ENCODE measurements at places on chromosomes 2 and 18.

DNA sequence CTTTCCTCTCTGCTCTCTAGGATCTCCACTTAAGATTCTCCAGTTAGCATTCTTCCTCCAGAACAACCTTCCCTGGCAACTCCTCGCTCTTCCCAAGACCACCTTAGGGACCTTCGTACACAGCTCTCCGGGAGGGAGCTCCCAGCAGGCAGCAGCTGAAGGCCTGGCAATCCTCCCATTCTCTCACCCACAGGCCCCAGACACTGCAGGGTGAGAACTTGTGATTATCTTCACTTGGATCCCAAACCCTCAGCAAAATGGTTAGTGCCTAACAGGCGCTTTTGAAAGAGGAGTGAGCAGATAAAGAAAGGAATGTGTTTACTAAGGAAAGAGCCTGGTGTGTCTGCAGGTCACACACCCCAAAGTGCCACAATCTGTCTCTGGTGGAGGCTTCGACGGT lies 83.8 kb upstream of the SNTG2 start:
- DNase-seq, result no peak

DNA sequence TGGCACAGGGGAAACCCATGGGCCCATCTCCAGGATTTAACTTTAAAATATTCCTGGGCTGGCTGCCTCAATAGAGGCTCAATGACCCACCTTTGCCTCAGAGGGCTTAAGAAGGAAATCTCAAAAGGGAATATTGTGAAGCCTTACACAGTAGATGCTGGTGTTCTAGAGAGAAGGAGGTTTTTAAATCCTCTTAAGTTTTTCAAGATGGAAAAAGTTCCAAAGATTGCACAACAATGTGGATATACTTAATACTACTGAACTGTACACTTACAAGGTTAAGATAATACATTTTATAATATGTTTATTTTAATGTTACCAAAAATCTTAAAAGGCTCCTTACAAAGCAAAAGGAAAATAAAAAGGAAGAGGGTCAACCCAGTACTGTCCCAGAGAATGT lies 54.9 kb upstream of the LCLAT1 start:
- DNase-seq, result no peak

GRCh38 chr18:74450626-74451025 lies 6.5 kb downstream of the DIPK1C start:
- no peak for DNase-seq

DNA sequence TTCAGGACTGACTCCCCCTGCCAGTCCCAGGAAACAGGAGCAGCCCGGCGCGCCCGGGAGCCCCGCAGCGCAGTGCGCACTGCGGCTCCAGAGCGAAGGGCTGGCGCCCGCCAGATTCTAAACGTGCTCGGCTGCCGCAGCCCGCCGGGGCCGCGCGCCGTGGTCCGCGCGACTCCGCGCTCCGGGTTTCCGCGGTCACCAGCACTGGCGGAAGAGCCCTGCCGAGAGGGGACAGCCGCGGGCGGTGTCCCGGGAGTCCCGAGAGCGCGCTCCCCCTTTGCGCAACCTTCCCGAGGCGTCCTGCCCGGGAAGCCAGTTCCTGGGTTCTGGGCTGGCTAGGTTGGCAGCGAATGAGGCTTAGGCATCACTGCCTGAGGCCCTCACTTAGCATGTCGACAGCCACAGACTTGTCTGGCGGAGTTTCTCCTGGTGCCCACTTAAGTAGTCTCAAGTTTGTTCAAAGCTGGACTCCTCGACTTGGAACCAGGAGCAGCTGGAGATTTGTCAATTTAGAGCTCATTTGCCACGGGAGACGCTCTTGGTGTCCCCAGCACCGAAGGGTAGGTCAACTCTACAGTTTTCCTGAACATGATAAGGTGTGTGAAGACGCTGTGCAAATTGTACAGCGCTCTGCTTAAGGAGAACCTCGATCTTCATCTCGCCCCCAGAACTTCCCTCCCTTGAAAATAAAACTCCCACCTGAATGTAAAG lies 1.5 kb upstream of the VSNL1 start:
- no peak for DNase-seq

- no peak for DNase-seq
These were observed 190.8 kb downstream of the TMEM247 start for GRCh38 chr2:46669996-46670793.

DNA sequence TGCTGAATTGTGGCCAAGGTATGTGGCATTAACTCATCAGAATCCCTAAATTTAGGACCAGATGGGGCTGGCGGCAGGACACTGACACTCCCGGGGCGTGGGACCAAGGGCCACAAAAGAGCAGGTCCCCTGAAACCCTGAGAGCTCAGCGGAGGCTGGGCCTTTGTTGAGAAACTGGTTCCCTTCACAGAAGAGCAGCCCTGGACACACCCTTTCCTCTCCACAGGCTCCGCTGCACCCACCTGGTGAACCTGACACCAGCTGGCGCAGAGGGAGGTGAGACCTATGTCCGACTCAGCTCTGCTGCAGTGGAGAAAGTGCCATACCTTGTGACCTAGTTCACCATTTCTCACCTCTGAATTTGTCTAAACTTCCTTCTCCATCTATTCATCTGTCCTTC lies 119.5 kb downstream of the RTP5 start:
- no peak for DNase-seq

DNA sequence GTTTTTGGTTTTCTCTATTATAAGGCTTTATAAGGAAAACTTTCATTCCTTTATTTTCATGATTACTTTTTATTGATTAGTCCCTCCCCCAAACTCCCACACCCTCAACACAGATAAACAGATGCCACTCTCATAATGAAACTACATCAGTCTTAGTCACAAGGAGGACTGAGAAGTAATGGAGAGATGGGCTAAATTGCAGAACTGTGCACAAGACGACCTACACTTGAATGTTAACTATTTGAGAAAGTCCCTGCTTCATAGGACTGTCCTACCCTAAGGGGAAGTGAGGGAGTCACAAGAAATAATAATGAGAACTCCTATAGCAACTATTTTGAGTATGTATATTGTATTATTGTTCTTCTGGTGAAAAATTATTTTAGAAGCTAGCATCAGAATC lies 360.8 kb downstream of the RBM43 start:
- DNase-seq, result no peak

GRCh38 chr2:198168651-198169050 lies 364.3 kb downstream of the PLCL1 start:
- no peak for DNase-seq

DNA sequence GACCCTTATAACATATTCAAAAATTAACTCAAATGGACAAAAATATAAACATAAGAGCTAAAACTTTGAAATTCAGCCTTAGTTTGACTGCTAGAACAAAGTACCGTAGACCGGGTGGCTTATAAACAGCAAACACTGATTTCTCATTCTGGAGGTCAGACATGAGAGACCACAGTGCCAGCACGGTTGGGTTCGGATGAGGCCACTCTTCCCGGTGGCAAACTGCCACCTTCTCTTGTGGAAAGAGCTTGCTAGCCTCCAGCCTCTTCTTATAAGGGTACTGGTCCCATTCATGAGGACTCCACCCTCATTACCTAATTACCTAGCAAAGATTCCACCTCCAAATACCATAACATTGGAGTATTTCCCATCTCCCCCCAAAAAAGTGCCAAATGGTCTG lies 91.3 kb downstream of the FAM210A start:
- DNase-seq, result no peak

DNA sequence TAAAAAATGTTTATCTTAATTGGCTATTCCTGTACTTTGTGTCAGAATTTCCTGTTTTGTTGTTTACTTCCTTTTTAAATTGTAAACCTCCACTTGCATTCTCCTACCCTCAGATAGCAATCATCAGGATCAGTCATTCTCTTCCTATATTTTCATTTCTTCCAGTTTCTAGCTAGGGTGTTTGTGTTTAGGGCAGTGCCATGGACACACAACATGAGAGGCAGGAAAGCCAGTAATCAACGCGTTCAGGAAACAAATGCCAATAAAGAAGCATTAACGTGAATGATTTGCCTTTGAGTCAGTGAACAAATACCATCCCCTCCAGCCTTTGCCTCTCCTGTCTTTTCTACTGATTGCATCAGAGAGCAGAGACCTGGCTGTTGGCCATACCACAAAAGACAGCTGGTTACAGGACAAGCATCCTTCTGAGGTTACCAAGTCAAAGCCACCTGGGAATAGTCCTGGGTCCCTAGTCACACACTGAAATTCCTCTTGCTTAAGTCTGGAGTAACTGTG lies 56.7 kb upstream of the FHL2 start:
- no peak for DNase-seq

DNA sequence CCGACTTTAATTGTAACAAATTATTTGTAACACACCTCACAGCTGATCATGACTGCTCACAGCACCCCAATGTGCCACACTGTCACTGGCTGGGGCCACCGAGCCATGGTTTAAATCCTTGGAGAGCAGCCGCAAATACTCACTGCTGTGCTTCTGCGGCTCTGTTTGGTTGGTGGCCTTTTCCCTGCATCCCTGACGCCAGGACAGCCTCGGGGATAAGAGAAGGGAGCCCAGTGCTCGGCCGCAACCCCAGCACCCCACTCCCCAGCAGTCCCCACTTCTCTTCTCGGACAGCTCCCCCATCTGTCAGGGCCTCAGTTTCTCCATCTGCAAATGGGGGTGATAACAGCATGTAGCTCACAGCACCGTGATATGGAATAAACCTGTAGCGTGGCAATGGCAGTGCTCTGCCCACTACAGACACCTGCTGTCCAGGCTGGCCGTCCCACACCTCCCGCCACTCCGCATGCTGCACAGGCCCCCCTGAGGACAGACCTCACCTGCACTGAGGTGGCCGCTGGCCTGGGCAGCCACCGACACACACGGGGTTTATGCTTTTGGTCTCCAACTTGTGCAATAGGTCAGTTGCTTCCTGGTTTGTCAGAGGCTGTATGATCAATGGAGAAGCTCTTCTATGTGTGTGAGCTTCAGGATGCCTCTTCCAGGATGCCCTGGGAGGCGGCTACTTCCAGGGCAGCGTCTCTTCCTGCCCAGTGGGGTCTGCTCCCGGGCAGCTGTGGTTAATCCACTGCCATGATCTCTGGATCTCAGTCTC lies 87.1 kb downstream of the NDUFA10 start:
- no peak for DNase-seq

DNA sequence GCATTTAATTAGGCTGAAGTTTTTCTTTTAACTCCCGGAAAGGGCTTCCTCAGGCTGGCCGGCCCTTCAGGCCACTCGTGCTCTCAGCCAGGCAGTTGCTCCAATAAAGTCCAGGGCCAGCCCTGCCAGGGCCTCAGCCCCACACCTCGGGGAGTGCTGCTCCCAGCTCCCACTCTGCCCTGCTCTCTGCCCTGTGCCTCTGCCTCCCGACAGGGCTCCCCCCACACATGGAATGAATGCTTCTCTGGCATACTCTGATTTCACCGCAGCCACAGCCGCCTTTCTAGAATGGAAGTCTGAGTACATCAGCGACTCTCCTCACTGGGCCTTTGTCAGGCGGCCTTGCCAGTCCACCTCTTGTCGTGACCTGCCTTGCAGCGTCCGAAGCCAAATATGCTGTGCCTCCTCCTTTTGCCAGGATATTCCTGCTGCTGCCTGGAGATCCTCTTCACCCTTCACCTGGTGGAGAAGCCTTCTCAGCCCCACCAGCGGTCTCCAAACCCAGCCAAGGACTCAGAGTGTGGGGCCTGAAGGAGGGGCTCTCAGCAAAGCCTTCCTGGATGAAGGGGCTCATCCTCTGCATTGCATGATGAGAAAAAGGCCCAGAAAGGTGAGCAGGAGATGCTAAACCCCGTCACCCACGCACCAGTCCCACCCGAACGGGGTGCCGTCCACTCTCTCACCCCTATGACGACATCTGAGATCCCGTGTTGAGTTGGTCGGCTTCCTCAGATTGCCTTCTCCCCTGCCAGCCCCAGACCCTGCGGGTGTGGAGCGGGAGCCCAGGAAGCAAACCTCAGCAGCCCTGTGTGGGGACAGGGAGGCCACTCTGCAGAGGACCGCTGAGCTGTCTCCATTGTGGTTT lies 472.7 kb upstream of the HS6ST1 start:
- no peak for DNase-seq

DNA sequence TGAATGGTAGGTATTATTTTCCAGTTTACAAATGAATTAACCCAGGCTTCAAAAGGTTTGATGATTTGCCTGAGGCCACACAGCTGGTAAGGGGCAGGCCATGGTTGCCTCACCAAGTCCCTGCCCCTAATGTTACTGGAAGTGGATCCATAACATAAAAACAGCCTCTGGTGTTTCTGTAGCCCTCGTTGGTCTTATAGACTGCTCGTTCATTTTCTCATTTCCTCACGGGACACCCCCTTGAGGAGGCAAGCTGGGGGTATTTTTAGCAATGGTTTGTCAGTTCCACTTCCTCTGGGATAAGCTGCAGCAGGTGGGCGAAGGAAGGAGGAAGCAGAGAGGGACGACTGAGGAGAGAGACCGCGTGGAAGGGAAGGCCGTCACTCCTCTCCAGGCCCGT lies 32.9 kb upstream of the NDUFV2 start:
- no peak for DNase-seq

GRCh38 chr2:227192491-227192890 lies 28.1 kb downstream of the COL4A3 start:
- DNase-seq, result no peak

DNA sequence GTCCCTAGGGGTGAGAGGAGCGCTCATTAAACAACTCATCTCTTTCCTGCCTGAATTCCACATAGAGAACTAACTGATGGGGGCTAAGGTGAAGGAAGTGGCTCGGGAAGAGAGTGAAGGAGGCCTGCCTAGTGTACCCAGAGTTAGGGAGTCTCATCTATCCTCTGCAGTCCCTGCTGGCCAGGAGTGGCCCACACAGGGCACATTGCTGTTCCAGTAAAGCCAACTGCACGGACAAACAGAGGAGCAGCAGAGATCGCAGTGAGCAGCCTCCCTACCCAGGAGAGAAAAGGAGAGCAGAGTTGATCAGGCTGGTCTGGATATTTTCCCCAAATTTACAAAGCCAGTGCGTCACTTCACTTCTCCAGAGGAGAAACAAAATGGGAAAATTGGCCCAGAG lies 16.9 kb upstream of the FN1 start:
- DNase-seq, result no peak

DNA sequence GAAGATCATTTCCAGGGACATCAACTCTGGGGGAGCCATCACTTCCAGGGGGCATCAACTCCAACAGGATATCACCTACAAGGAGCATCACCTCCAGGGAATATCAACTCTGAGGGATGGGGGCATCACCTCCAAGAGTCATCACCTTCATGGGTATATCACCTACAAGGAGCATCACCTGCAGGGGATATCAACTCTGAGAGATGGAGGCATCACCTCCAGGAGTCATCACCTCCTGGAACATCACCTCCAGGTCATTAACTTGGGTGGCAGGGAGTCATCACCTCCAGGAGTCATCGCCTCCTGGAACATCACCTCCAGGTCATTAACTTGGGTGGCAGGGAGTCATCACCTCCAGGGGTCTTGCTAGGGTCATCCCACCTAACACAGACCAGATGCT lies 167.6 kb downstream of the NDUFA10 start:
- DNase-seq, result no peak

Data from activated CD8-positive, alpha-beta memory T cell treated with anti-CD3 and anti-CD28 coated beads for 4 hours (primary cell).